ENCODE measurements at places on chromosomes 7 and 10. TPM values are rescaled to one million over a fixed set of nuclear protein-coding genes. Genes with fewer than 3 reads are reported as not detected.

Gene PTPRN2
- 0.71 TPM for total RNA-seq

Gene TMEM140
- 14.6 TPM for total RNA-seq

Gene CALHM1
- total RNA-seq, result not detected

Gene CC2D2B
- 0.14 TPM for total RNA-seq

Gene FOXI2
- total RNA-seq, result not detected

Gene WNT2
- total RNA-seq, result 1.4 TPM

Gene IDI2
- not detected for total RNA-seq

Gene AASS
- 37.8 TPM for total RNA-seq

Gene GIMAP5
- 0.14 TPM for total RNA-seq

Gene KLF14
- total RNA-seq, result not detected

Gene CALN1
- not detected for total RNA-seq

Gene GPR158
- total RNA-seq, result 0.18 TPM

Gene AP3M1
- total RNA-seq, result 23.3 TPM

Gene STEAP1B
- 6.9 TPM for total RNA-seq

Gene BAIAP2L1
- total RNA-seq, result 1.4 TPM

Gene IL2RA
- not detected for total RNA-seq

Gene ANXA8
- 1.4 TPM for total RNA-seq

Gene RBP3
- under 0.01 TPM for total RNA-seq

Gene PON3
- not detected for total RNA-seq

Gene HMX3
- not detected for total RNA-seq

Gene CDCA7L
- total RNA-seq, result 46.6 TPM

Gene TMEM213
- not detected for total RNA-seq

Gene FBXO24
- total RNA-seq, result 0.28 TPM

Gene ENO4
- total RNA-seq, result 0.43 TPM

Gene RTKN2
- 1.00 TPM for total RNA-seq

Gene CTNNA3
- total RNA-seq, result not detected

Gene ODAD2
- total RNA-seq, result 1.2 TPM

Gene ASB10
- total RNA-seq, result not detected

Gene IPMK
- total RNA-seq, result 5.3 TPM

Gene SORCS3
- total RNA-seq, result not detected

Gene SKAP2
- 8.5 TPM for total RNA-seq

Gene EBF3
- total RNA-seq, result 3.7 TPM

Gene LUC7L2
- total RNA-seq, result 27.2 TPM

Gene DLX6
- not detected for total RNA-seq

Gene AHR
- 97.4 TPM for total RNA-seq

Gene LRIT2
- total RNA-seq, result not detected

Gene CD36
- 24.7 TPM for total RNA-seq

Gene WEE2
- not detected for total RNA-seq

Gene MYPN
- 0.14 TPM for total RNA-seq

Gene SEMA3E
- 2.0 TPM for total RNA-seq

Gene ATG9B
- 0.37 TPM for total RNA-seq
